ENCODE measurements at places on chromosomes 1 and 21. TPM values are rescaled to one million over a fixed set of nuclear protein-coding genes. Genes with fewer than 3 reads are reported as not detected.

Gene IL12RB2
- not detected for total RNA-seq

Gene RUNX3
- total RNA-seq = 6.2 TPM

Gene CYP4X1
- 0.03 TPM for total RNA-seq

Gene GOLT1A
- 5.5 TPM for total RNA-seq

Gene RIT1
- 26.4 TPM for total RNA-seq

Gene TIPRL
- total RNA-seq = 35.6 TPM

Gene CAPN8
- 0.45 TPM for total RNA-seq
